ENCODE measurements at places on chromosomes 6 and 20. TPM values are rescaled to one million over a fixed set of nuclear protein-coding genes. Genes with fewer than 3 reads are reported as not detected.
A peak's percentile ranks its signal among the peaks of the same experiment; 100 is the strongest.

The CST9L gene
- total RNA-seq, result not detected

The ARHGAP40 gene
- total RNA-seq, result not detected

DNA sequence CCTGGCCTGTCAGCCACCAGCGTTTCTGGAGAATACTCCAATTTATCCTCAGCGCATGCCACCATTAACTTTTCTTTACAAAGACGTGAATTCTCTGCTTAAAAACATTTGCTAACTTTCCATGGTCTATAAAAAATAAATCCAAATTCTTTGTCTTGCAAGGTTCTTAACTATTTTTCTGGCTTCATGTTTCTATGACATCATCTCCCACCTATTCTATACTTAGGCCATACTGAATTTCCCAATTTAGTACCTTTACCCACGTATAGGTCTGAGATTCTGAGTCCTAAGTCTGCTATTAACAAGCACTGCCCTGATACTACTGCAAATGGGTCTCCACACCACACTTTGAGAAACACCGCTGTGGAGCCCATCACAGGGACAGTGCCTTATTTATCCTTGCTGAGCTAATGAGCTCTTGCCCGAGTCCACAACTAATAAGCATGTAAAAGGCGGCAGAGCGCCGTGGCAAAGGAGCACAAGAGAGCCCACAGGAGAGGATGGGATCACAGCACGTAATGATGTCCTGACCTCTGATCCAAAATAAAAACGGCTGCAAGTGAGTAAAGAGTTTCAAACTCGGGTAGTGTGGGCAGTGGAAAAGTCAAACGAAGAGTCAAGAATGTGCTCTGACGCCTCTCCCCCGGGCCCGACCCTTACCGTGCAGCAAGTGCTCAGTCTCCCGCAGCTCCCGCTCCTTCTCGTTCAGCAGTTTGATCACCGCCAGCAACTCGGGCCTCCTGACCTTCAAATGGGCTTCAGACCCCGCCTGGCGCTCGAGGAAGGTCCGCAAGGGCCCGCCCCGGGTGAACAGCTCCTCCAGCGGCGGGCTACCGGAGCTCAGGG, 519 bp downstream of the MTRF1L start:
- peak; percentile 42 for DNase-seq

DNA sequence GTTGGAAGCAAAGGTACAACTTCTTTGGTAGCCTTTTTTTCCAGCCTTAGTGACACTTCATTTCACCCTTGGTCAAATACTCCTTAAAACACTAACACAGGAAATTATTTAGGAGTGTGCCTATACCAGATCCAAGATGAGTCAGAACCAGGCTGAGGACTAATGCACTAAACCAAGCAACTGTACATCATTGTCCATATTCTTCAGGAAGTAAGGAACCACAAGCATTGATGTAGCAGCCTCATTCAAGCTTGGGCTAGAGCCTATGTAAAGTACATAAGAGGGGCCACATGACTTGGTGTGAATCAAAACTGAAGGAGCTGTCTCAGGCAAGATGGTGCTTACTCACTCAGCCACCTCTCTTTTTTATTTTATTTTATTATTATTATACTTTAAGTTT, 20.7 kb upstream of the ADGB start:
- DNase-seq, result no peak

DNA sequence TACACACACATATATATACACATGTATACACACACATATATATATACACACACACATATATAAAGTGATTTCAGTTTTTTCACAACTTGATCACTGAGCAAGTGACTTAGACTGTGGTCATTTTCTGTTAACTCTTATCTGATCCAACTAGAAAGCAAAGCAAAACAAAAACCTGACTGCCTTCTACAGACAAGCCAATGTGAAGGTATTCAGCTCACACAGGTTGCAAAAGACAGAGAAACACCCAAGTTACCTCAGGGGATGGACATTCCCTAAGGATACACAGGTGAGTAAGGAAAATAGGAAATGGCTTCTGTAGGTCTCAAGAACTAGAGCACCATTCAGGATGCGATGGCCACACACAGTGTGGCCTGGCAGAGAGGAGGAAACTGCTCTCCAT, 58.4 kb upstream of the IER3 start:
- no peak for DNase-seq

The PPIL6 gene
- total RNA-seq, result 4.8 TPM
